Brain microvascular endothelial cell (primary cell): ENCODE measurements at places on chromosomes 7 and 10.

DNA sequence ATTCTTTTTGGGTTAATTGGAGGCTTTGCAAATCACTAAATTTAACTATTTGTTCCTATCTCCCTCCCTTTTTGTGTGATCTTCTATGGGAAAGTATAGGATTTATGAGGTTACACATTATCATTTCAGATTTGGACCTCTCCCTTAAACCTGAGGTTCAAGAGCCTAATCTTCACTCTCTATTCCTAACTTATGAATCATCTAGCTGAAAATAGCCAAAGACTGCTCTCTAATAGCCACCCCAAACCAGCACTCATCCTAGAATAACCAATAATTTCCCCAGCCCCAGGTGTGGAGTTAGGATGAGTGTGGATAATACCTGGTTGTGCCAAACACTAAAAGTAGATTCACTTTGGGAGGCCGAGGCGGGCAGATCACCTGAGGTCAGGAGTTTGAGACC lies 499.2 kb downstream of the GFRA1 start:
- DNase-seq: no peak

DNA sequence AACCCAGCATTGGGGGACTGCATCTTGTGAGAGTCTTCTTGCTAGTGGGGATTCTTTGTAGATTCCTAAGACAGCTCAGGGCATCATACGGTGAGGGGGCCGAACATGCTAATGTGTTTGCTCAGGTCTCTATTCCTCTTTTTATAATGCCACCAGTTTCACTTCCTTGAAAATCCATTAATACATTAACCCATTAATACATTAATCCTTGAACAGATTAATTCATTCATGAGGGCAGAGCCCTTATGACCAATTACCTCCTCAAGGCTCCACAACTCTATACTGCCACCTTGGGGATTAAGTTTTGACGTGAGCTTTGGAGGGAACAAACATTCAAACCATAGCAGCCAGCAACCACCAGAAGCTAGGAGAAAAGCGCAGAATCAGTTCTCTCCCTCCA lies 67.2 kb upstream of the POT1 start:
- DNase-seq: no peak

GRCh38 chr7:96400518-96400917 lies 78.6 kb upstream of the SLC25A13 start:
- DNase-seq: no peak

GRCh38 chr10:99451499-99451788 lies 21.0 kb upstream of the GOT1 start:
- no peak for DNase-seq

GRCh38 chr7:106243893-106244292 lies 40.9 kb downstream of the NAMPT start:
- peak; percentile 6 for DNase-seq

- DNase-seq: no peak
Observed at GRCh38 chr10:73097305-73097670, 622 bp upstream of the P4HA1 start.

GRCh38 chr10:3787816-3788215 lies 2.8 kb upstream of the KLF6 start:
- DNase-seq: no peak

- no peak for DNase-seq
Observed at GRCh38 chr7:94482796-94483195, 26.8 kb upstream of the CASD1 start.

DNA sequence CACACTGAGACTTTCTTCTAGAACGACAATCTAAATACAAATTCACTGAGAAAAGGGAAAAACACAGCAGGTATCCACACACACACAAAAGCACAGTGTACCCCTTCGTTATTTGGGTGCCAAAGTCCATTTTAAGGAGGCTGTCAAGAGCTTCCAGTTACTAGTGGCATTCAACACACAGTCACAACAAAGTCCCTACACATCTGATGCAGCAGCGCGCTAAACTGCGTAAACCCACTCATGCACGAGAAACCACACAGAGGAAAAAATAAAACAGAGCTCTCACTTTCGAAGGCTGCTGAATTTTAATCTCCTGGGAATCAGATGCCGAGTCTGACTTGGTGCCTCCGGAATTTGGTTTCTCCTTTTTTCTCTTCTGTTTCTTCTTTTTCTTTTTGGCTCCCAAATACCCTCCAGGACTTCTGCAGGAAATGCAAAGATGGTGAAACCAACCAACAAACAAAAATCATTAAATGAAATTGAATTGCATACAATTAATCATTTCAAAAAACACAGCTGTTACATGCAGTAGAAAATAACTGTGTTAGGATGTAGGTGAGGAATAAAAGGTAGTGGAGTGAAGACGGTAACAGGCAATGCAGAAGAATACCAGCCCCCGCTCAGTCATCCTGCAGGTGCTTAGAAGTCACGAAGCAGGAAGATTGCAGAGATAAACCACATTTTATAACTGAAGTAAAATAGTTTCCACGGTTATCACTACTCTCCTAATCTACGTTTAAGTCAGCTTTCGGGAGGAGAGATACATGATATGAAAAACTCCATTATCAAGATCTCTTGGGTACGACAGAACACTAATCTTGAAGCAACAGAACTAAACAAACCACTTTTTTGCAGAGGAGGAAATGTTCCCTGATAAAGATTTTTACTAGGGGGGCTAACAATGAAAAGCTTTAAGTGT lies 27.1 kb downstream of the NMT2 start:
- peak; percentile 25 for DNase-seq

GRCh38 chr10:34791947-34792346 lies 23.1 kb downstream of the PARD3 start:
- DNase-seq: no peak

DNA sequence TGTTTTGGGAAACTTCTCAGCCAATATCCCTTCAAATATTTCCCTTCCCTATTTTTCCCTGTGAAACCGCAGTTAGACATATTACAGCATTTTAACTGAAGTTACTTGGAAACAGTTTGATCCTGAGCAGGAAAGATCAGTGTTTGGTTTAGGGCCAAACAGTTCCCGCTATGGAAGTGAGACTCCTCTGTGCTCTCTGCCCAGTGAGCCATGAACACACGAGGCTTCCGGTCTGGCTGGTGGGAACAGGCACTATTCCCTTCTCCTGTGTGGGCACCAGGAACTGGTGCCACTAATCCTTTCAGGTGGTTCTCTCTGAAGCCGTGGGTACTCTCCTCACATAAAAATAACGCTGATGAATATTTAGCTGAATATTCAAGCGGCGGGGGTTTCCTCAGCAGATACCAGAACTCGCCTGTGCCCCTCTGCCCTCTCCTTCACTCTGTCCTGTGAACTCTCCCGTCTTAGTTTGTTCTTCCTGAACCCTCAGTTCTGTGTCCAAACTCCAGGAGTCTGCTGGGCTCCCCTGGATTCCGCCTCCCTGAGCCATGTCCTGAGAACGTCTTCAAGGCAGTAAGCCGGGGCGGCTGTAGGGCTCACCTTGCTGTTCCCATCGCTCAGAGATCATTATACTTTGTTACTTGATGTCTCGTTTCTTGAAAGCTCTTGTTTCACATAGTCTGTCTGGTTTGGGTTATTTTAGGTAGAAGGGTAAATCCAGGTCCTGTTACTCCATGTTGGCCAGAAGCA lies 25.7 kb downstream of the FOXL3 start:
- DNase-seq: no peak

- no peak for DNase-seq
Observed at GRCh38 chr7:106032295-106032694, 69.2 kb downstream of the CDHR3 start.

- no peak for DNase-seq
Observed at GRCh38 chr10:96090463-96090800, 39.7 kb upstream of the ZNF518A start.

GRCh38 chr7:41793556-41793955 lies 90.7 kb upstream of the INHBA start:
- DNase-seq: no peak

DNA sequence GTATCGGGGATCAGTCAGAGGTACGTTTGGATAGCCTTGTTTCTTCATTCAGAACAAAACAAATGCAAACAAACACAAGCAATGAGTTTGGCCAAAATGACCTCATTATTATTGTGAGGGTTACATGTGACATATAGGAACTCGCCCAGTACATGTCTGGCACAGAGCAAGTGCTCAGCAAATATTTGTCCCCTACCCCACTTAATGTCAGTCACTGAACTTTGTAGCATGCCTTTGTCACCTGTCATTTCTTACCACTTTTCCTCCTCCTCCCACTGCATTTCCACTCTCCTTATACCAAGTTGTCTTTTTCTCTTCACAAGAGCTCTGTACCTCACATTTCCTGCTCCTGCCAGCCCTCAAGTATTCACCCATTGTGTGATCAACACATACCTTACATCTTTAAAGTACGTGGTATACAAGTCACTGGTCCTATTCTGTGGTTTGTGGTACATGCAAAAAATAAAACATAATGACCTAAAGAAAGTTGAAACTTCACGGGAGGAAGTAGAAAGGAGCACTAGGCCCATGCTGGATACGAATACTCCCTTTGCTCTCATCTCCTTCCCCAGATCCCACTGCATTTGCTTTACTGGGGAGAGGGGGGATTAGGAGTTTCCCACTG lies 236.0 kb downstream of the INHBA start:
- no peak for DNase-seq

DNA sequence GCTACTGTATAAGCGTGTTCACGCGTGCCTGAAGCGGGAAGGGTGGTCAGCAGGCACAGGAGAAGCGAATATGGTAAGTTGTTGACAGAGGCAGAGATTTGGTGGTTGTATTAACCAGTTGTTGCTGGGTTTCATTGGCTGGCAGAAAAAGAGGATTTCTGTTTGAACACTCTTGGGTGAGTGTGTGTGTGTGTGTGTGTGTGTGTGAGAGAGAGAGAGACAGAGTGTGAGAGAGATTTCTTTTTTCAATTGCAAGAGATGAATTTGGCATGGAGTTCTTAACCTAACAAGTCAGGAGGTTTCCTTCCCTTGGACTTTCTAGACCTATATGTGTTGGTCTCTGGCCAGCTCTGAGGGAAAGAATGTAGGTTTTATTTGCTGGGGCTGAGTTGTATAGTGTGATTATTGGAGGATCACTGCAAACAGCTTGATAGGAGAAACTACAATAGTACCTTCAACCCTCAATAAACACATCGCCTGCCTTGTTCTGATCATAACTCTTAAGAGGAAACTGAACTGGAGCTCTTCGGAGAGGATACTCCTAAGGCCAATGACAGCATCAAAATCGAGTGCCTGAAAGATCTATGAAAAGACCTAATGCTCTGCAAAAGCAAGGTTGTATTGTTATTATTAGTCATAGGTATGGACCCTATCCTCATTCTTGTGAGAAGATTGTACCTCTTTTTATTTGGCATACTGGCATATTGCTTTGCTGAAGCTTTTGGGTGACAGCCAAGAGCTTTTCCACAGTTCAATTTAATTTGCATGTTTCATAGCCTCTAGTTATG lies 1.2 kb downstream of the MCU start:
- DNase-seq: no peak

DNA sequence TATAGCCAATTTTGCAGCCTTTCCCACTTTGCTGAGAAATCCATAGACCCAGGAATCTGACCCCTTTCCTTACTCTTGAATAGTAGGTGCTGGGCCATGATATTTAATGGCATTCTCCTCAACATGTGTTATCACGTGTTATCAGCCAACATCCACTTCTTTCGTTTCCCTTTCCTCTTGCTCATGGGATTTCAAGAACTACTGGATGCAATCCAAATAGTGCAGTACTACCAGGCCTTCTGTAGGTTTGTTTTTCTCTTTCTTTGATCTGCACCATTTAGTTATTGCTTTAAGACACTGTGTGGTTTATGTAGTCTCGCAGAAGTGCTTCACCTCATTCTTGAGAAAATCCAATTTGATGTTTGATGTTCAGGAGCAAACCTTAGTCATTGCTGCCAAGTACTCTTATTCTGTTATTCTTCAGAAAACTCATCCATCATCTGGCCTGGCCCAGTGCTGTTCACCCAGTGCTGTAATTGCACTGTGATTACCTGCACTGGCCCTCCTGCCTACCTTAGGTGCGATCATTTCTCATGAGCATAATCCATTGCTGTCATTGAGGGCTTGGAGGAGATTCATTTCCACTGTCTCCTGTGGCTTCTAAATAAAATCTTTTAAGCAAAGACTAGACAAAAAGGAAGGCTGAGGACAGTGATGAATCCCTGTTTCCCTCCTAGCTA lies 315.3 kb downstream of the BMPER start:
- no peak for DNase-seq

DNA sequence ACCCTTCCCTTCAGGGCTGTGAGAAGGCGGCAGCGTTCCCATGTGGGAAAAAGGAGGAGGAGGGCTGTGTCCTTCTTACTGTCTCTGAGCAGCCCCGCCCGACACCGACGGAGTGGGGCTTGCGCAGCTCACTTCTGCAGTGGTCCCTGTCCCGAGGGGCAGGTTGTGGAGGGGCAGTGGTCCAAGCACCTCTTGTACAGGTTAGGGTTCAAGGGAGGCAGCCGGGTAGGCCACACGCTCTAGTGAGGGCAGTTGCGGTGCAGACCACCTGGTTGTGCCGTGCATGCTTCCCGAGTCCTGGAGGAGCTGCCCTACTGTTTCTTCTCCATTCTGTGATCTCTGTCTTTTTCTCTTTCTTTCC lies 32.8 kb downstream of the AGAP3 start:
- no peak for DNase-seq

GRCh38 chr10:49844775-49845595 lies 82.9 kb upstream of the OGDHL start:
- DNase-seq: no peak
